HFF-Myc (cell line): ENCODE measurements at places on chromosomes 6 and 20.

- no peak for DNase-seq
Observed at GRCh38 chr6:42624601-42625000, 60.8 kb downstream of the UBR2 start.

DNA sequence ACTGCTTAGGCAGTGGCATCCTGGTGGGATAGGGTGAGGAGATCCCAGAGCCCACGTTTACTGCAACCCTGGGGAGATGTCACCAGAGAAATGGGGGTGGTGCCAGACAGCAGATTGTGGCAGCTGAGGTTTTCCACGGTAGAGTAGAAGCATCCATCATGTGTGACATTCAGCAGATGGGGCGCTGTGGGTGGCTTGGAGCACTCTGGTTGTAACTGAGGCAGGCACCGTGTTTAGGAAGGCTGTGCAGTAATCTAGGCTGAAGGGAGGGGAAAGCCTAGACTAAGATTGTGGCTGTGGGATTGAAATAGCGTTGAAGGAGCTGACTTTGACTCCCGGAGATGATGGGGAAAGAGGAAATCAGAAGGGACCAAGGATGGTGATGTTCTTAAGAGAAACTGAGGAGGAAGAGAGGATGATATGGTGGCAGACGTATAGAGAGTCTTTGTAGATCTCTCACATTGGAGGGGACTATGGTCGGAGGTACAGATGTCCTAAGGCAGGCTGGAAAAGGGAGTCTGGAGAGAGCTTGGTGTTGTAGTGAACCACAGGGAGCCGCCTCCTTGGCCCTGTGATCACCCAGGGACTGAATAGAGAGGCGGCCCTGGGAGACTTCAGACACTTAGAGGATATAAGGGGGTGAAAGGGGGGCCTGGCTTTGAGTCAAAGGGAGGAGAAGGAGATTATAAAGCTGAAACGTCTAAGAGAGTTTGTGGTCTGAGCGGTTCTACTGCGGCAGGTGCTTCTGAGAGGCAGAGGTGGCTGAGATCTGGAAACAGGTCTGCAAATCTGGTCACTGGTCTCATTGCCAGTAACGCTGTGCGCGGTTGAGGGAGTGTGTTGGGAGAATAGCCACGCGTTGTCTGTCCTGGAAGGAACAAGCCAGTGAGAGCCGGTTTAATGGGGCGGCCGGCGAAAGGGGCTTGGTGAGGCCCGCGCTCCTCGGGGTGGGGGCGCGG, 792 bp upstream of the MICA start:
- no peak for DNase-seq

GRCh38 chr6:42960243-42961019, at the start of gene GNMT:
TSS of gene GNMT (plus strand) at chr6:42960754. CDS start at chr6:42960768, 14 bp downstream.
- DNase-seq = no peak

DNA sequence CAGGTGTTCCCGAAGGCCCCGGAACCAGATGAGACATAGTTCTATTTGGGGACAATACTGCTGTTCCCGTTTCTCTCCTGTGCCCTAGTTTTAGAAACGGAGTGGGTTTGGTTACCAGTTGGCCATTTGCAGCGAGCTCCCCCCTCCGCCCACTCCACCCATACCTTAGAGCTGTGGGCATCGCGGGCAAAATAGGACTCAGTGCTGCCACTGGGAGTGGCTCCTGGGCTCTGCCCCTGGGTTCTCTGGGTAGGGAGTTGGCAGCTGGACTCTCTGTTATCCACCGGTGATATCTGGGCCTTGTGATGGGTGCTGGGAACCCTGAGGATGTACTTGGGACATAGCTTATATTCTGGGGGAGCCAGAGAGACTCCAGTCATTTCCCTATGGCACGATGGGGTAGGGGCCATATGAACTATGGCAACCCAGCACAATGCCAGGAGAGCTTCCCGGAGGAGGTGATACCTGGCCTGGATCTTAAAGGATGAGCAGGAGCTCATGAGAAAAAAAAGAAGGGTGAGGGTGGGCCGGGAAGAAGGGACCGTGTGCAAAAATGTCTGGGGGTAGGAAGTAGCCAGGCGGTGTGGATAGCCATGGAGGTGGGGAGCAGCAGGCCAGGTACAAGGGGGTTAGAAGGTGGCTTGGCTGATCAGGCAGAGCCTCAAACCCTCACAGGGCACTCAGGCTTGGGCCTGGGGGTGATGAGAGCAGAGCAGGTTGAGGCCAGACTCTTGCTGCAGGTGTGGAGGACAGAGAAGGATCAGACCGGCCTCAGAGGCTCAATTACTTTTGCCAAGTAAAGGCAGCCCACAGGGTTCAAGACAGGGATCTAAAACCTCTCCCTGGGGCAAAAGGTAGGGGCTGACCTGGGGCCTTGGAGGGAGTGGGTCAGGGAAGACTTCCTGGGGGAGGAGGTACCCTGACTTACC, 9.6 kb downstream of the SRC start:
- no peak for DNase-seq

DNA sequence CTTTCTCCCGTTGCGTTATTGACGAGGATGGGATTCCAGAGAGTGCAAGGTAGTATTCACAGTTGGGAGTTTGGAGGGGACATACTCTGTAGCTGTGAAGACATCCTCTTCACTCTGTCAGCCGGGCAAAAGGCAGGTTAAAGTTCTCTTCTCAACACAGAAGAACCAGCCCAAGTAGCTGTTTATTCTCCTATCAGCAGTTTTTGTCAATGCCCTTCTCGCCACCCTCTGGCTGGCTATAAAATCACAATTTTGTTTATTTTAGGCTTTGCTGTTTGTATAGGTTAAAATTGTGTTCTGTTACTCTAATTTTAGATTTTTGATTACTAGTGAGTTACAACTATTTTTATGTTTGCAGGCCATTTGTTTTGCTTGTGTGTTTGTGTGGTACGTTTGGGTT, 37.9 kb upstream of the MAS1 start:
- no peak for DNase-seq

- no peak for DNase-seq
Observed at GRCh38 chr6:14918200-14918907, 327.5 kb upstream of the JARID2 start.

GRCh38 chr6:54493138-54493537, 184.9 kb downstream of the TINAG start:
- peak; percentile 48 for DNase-seq

DNA sequence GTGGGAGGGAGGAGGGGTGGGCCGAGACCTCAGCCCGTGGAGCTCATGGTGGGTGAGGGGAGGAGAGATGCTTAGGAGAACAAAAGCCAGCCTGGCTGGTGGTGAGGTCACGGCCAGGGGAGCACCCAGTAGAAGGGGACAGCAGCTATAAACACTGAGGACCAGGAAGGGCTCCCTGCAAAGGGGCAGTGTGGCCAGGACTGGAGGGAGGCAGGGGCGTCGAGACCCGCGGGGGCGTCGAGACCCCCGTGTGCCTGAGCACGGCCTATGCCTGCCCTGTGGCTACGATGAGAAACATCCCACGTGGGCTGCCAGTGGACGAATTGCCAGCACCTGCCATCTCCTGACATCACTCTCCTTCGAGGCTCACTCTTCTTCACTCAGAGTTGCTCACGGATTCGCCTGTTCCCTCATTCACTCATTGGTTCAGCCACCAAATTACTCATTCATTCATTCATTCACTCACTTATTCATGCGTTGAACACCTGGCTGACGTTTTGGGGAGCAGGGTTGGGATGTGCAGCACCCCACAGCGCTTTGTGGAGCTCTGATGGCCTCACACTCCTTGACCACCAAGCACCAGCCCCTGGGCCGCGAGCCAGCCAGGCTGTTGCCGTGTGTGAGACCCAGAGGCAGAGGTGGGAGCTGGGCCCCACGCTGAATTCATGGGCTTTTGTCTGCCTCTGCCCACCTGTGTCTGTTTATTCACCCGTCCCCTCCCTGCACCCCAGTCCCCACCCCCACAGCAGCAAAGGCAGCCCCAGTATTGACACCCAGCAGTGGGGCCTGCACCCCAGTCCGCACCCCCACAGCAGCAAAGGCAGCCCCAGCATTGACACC, 61.2 kb upstream of the BHLHE23 start:
- DNase-seq = no peak

GRCh38 chr6:41573276-41573675, 27.1 kb downstream of the FOXP4 start:
- no peak for DNase-seq

DNA sequence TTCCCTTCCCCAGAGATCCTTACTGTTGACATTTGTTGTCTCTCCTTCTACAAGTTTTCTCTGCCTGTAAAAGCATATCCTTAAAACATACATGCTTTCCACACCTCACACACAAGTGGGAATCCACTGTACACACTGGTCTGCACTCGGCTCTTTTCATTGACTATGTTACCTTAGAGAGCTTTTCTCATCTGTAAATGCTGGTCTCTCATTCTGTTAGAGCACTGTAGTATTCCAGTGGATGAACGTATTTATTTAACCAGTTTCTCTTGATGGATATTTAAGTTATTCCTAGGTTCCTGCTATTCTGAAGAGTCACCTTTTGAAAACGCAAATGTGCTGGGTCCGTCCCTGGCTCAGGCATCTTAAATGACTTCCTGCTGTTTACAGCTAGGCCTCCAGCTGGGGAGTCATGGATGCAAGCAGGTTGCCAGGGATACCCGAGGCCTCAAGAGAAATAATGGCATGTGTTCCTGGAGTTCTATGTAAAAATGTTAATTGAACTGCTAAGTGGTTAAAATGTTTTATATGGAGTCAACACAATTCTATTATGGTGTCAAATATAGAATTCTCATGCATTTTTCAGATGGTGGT, 61.1 kb upstream of the TGM3 start:
- DNase-seq = no peak

- no peak for DNase-seq
Observed at GRCh38 chr6:110140650-110141049, 38.8 kb downstream of the WASF1 start.

- no peak for DNase-seq
Observed at GRCh38 chr6:8750627-8751026, 315.3 kb upstream of the SLC35B3 start.

GRCh38 chr20:32470025-32470861, 112.1 kb downstream of the ASXL1 start:
- DNase-seq = no peak

DNA sequence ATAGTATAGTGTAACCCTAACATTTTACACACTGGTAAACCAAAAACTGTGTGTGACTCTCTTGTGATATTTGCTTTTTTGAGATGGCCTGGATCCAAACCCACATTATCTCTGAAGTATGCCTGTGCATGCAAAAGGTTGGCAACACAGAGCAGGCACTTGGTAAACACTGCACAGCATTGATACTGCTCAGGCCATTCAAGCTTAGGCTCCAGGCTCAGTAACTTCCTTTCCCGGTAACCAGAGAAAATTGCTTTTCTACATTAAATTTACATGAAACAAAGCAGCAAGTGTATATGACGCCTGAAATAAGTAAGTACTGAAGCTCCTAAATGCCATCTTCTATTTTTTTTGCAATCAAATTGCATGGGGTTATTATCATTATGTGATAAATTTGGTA, 205.7 kb downstream of the EPM2A start:
- no peak for DNase-seq

GRCh38 chr6:129657483-129657882, 52.5 kb downstream of the ARHGAP18 start:
- no peak for DNase-seq

DNA sequence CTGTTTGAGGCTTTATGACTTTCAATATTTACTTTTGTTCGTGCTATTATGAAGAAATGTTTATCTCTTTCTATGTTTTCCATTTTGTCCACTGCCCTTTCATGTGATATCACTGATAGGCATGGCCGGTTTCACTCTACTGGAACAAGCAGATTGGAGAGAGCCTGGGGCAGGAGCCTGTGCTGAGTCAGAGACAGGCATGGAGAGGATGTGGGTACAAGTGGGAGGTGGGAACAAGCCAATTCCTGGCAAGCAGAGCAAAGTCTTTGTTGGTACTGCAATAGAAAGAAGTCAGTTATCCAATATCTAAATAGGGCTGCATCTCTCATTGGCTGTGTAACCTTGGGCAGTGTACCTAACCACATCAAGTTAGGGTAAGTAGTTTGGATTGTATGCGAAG, 545.6 kb upstream of the MAP3K7 start:
- DNase-seq = no peak

DNA sequence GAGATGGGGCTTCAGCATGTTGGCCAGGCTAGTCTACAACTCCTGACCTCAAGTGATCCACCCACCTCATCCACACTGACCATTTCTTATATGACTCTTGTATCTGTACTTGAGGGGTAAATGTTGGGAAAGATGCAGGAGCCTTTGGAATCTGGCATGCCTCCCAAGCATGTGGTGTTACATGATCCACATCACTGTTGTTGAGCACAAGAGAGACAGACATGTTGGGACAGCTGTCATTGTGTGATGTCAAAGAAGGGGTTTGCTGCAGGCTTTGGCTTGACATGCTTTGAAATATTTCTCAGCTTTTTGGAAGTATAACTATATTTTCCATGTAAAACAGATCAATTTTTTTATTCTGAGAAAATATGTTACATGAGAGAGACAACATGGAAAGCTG, 139.9 kb downstream of the MOXD1 start:
- no peak for DNase-seq

- DNase-seq = no peak
Observed at GRCh38 chr6:456358-456867, 64.9 kb downstream of the IRF4 start.

GRCh38 chr6:20173833-20174792, 38.2 kb downstream of the MBOAT1 start:
- no peak for DNase-seq

GRCh38 chr6:47535316-47536225, 58.0 kb downstream of the CD2AP start:
- no peak for DNase-seq

GRCh38 chr6:34317882-34318498, 69.2 kb upstream of the SMIM29 start:
- DNase-seq = no peak

DNA sequence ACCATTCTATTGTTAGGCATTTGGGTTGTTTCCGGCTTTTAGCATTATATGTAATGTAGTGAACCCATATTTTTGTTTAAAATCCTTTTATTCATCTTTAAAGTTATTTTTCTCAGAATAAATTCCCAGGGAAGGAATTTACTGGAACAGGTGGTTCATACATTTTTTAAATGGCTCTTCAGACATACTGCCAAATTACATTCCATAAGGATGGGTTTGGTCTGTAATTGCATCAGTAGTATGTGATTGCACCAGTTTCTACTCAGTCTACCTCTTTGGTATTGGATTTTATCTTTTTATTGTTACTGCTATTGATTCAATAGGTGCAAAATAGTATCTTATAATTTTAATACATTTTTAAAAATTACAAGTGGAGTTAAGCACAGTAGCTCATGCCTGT, 27.2 kb downstream of the BRPF3 start:
- no peak for DNase-seq

DNA sequence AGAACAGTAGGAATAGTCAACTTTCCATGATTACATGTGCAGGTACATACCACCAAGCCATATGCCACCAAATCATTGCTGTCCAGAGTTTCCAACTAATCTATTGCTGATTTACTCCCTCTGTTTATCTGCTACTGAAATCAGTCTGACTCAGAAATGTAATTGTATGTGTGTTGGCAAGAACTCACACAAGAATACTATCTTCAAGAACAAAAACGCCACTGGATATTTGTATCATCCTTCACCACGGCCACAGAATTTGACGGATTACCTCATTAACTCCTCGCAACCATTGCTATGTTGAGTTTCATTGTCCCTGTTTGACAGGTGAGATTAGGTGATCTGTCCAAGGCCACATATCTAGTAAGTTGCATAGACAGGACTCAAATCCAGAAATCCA, 159.2 kb downstream of the GMPR start:
- DNase-seq = no peak

GRCh38 chr20:36880741-36881250, 4.9 kb downstream of the TLDC2 start:
- no peak for DNase-seq
